ENCODE measurements at places on chromosomes 4 and X. TPM values are rescaled to one million over a fixed set of nuclear protein-coding genes. Genes with fewer than 3 reads are reported as not detected.

Gene RAB41
- polyA plus RNA-seq: not detected

Gene CYLC1
- not detected for polyA plus RNA-seq

Gene MID1
- polyA plus RNA-seq: 27.2 TPM

Gene DCX
- 0.54 TPM for polyA plus RNA-seq

Gene APOO
- 72.4 TPM for polyA plus RNA-seq

Gene RENBP
- 1.5 TPM for polyA plus RNA-seq

Gene NXF2
- 0.40 TPM for polyA plus RNA-seq

Data from GM23338 (cell line).